G401 (cell line): ENCODE measurements at places on chromosomes 13 and 19.

- no peak for DNase-seq
These were observed 610.9 kb upstream of the PCDH9 start for GRCh38 chr13:67841071-67841470.

DNA sequence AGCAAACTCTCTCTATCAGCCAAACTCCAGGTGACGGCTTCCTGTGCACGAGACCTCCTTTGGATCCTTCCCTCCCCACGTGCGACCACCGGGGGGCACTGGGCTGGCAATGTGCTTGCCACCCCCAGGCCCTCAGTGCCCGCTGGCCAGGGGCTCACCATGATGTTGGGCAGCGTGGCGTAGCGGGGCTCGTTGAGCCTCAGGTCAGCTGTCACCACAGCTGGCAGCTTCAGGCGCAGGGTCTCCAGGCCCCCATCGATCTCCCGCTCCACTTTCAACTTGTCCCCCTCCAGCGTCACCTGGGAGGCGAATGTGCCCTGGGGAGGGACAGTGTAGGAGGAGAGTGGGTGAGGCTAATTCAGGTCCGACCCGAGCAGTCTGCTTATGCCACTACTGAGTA lies 4.8 kb upstream of the VSIG10L start:
- no peak for DNase-seq

GRCh38 chr19:48745208-48745995 lies 1.3 kb downstream of the IZUMO1 start:
- peak; percentile 95 for DNase-seq

GRCh38 chr13:90943946-90944345 lies 403.5 kb upstream of the MIR17HG start:
- no peak for DNase-seq

GRCh38 chr19:30911491-30911890 lies 437.7 kb downstream of the TSHZ3 start:
- DNase-seq, result no peak

- DNase-seq, result no peak
These were observed 43.1 kb downstream of the SUGP2 start for GRCh38 chr19:18990128-18990708.

DNA sequence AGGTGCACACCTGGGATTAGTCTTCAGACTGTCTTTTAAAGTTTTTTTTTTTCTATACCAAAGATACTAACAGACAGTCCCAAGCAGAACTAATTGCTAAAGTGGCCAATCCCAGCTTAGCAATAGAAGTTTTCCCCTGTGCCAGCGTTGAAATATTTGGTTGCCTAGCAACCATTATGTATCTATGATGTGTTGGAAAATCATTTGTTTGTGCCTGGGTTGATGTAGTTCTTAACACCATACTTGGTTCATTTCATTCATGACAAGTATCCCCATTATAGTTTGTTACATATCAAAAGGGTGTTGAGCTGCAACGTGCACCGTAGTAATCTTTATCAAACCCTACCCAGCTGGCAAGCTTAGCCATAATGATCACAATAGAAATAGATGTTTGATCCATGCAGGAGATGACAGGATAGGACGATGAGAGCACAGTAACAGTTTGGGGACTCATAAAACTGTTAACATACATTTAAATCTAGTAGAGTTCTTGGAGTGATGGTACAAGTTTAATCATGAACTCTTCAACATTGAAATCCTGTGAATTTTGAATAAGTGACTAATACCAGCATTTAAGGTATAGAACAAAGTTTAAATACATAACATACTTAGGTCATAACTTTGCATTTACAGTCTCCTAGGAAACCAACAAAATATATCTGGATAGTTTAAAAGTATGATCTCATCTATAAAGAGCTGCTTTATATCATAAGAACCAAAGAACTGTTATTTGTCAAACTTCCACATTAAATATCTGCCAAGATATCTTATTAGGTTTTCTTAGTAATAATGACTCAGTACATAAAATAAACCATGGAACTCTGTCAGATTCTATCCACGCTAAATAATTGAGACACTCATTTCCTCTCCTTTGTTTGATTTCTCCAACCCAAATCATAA lies 73.4 kb downstream of the MBNL2 start:
- DNase-seq, result no peak

GRCh38 chr13:51002736-51003135 lies 93.1 kb downstream of the RNASEH2B start:
- DNase-seq, result no peak

- no peak for DNase-seq
These were observed 238.0 kb downstream of the IRS2 start for GRCh38 chr13:109548374-109548773.

DNA sequence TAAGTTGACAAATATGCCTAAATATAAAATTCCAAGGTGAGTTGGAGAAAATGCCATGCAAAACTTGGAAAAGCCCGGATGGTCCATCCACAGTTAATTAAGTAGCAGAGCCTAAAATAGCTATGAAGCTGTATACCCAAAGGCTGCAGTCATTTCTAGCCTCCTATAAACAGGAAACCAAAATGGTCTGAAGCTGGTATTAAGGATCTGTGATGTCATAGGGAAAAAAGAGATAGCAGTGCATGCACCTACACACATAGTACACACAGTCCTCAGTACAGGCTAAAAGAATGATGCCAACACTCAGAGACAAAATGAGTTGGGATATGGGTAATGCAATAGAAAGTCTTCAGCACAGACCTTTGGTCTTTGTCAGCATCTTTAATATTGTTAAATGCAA lies 736.9 kb downstream of the EFNB2 start:
- peak; percentile 62 for DNase-seq

DNA sequence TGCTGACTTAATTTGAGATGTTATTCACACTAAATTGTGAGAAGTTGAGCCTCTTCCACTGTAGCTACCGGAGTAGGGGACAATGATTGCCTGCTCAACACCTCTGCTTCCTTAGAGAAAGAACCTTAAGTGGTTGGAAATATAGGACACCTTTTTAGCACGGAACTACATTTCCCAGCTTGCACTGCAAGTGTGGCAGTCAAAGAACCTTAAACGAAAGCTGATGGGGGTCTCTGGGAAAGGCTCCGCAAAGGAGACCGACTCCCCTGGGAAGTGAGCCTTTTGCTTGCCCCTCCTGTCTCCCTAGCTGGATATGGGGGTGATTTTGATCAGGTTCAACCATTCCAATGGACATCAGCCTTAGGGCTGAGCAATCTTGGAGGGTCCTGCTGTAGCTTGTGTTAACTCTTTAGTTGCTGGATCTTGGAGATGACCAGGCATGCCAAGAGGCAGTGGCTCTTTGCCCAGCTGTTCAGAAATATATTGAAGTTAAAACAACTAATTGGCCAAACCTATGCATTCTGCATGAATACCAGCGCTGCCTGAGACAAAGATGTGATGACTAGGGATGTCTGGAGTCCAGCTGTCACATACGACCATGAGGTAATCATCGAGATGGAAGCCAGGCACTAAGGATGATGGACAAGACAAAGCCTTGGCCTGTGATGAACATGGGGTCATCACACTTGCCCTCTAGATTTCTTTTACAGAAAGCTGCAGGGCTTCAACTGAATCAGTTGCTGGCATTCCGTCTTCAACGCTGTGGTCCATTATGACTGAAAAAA lies 286.5 kb downstream of the FOXO1 start:
- DNase-seq, result no peak

- no peak for DNase-seq
These were observed 165.4 kb downstream of the FLT1 start for GRCh38 chr13:28329395-28330158.

GRCh38 chr13:113420833-113421600 lies 32.3 kb downstream of the ADPRHL1 start:
- no peak for DNase-seq

DNA sequence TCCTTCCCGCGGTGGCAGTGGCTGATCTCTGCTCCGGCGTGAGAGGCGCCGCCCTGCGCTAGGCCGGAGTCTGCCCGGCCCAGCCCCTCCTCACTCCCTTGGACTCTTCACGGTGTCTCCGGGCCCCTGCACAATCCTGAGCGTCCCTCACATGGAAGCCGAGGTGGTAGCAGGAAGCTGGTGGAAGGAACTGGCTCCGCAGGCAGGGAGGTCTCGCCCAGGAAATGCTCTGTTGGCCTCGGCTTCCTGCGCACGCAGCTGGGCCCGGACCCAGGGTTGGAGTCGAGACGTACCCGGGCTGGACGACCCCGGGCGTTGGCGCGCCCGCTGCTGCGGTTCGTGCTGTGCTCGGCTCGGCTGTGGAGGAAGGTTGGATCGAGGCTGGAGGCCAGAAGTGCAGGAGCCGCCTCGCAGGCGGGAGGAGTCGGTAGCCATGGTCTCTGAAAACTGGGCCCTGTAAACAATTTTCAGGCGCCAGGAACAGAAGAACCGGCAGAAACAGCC lies 46.3 kb downstream of the ZNF724 start:
- DNase-seq, result no peak
